GM18507 (cell line): ENCODE measurements at places on chromosomes 12 and 14.

DNA sequence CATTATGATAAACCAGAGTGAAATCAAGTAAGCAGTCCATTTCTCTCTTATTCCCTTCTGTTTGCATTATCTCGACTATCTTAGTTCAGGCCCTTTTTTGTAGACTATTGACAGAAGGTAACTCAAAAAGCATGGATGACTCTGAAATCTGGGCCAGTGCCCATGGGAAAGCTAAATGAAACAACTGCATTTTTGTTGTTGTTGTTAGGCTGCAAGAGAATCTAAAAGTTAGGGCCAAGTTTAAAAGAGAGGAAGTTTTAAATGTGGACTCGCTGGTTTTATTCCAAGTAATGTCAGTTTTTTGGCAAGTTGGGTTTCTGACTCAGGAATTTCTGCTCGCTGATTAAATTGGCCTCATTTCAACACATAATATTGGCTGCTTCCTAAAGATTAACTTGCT lies 201.1 kb downstream of the PIK3C2G start:
- no peak for DNase-seq

GRCh38 chr14:88914956-88915355 lies 90.5 kb downstream of the TTC8 start:
- no peak for DNase-seq

DNA sequence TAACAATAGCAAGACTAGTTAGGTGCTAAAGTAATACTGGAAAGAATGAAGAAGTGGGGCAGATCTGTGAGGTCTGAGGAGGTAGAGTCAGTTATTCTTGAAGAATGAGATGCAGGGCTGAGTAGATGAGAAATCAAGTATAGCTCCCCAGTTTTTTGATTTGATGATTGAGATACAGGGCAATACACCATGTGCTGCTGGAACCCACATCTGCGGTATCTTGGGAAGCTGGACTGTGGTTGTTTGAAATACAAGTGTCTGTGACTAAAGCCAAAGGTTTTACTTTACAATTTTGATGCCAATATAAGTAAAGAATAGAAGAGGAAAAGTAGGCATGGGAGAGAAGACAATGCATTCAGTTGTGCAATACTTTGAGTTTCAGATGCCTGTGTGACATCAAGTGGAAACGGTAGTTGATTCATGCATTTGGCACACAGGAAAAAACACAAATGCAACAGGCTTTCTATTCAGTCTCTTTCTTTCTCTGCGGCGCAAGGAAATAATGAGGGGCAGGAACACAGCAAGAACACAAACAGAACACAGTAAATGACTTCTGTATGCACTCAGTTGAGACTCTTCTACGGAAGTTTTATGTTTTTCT lies 190.2 kb upstream of the SLC38A2 start:
- DNase-seq: no peak

DNA sequence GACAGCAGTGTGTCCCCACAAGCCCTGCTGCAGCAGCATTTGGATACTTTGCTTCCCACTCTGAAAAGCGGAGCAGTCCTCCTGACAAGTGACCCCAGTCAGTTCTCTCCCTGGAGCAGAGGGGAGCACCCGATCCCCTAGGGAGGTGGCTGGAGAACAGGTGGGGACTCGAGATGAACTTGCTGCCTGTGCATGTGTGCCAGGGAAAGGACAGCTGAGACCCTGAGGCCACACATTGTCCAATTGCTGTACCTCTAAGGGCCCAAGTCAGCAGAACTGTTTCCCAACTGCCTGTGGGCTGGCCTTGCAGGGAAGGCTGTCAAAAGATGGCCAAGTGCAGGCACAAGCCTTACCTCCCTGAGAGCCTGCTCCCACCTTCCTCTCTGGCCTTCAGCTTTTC lies 55.1 kb downstream of the IFT43 start:
- DNase-seq: no peak

GRCh38 chr12:124565656-124566160 lies 1.7 kb downstream of the NCOR2 start:
- no peak for DNase-seq

DNA sequence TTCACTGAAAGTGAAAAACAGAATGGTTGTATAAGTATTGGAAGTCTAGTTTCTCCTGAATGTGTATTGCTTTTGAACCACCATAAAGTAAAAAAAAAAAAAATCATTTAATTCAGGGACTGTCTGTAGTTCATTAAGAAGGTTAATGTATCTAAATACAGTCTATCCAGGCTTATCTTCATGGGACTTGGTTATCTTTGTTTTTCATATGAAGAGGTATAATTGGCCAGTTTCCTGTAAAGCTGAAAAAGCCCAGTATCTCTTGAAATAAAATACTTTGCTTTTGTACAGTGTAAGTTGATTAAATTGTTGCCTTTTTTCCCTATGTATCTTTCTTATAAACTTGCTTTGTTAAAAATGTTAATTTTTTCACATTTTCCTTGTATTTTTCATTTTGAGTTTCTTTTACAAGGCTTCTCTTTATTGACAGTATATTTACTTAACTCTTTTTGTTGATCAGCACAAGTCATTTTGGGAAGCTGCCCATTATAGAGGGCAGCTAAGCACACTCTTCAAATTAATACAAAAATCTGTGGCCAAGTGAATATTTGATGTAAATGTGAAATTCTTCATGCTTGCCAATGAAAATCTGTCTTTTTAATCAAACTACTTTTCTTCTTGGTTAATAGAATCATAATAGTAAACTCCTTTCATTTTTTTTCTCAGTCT lies 156.0 kb downstream of the TMTC3 start:
- no peak for DNase-seq

- no peak for DNase-seq
Measured at GRCh38 chr14:103095210-103095778, 769 bp downstream of the EXOC3L4 start.

- DNase-seq: no peak
Measured at GRCh38 chr12:5264006-5264405, 167.9 kb upstream of the NTF3 start.
